ENCODE measurements at places on chromosomes 4 and X.

- no peak for DNase-seq
Observed at GRCh38 chr4:143354990-143355389, 18.3 kb downstream of the GAB1 start.

DNA sequence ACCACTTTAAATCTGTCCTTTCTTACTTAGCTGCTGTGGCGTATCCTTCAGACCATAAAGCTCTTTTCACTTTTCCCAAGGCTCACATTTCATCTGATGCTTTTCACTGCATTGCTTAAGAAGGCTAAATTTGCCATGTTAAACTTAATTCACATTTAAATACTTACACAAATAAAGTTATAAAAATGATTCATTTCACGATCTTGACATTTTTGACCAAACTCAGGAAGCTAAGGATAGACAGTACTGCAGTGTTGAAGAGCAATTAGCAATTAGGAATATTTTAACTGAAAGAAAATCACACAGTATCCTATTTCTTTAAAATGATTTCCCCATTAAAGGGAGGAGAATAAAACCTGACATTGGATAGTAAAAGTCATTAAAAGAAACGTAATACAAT, 1038.6 kb downstream of the STPG2 start:
- no peak for DNase-seq

DNA sequence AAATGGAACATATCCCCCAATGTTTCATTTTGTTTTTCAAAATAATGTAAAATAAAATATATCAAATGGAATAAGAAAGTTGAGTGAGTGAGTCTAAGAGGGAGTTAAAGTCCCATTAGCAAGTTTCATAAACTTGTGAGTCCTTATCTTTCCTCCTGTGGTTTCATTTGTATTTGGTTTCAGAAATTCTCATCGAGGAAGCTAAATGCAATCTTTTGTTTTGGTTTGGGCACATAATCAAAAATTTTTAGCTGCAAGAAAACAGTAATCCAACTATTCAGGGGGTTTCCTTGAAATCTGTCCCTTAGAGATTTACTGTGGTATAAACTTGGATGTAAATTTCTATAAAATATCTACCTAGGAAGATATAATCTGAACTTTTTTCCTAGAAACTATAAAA, 124.2 kb downstream of the CAMK2D start:
- no peak for DNase-seq

DNA sequence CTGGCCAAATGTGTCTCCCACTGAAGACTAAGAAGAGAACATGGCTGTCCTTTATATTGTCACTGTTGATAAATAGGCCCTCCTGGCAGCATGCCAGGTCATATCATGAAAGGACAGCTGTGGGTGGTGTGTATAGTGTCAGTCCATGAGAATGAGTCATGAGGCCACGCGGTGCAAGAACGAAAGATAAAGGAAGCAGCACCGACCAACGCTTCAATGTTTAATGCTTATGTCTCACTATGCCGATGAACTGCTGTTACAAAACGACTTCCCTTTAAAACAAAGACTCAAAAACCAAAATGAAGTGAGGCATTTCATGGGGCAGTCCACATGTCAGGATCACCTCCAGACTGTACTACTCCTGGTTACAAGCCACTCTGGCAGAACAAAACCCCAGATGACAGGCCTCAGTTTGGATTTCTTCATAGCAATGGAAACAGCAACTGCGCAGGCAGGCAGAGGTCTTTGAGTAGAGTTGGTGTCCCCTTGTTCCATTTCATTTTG, 5.2 kb upstream of the TCEANC start:
- DNase-seq, result peak; percentile 9

- DNase-seq, result no peak
Observed at GRCh38 chr4:5471691-5472090, 236.7 kb downstream of the EVC2 start.

- DNase-seq, result no peak
Observed at GRCh38 chr4:139593091-139593564, 37.1 kb upstream of the SETD7 start.

DNA sequence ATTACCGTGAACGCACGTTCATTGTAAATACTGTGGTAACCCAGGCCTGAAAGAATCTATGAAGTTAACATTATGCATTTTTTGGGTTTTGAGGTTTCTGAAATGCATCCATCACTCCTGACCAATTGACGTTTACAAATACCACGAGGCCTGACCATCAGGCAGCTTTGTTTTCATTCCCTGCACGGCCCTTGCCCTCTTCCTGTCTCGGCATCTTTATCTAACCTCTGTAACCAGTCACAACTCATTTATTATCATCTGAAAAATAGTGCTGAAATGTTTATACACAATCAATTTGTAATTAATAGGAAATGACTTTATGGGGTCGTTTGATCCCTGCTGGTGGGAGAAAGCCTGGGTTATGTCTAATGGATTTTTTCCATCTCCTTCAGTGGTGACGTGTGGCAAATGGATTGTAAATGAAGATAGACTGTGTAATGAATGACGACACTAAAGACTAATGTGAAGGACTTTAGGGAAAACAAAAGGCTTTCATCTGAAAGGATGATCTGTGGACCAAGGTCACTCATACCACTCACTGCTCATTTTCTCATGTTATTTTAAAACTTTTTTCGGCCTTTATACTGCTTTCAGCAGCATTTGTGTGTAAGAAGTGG, 102.7 kb upstream of the SORBS2 start:
- DNase-seq, result no peak

DNA sequence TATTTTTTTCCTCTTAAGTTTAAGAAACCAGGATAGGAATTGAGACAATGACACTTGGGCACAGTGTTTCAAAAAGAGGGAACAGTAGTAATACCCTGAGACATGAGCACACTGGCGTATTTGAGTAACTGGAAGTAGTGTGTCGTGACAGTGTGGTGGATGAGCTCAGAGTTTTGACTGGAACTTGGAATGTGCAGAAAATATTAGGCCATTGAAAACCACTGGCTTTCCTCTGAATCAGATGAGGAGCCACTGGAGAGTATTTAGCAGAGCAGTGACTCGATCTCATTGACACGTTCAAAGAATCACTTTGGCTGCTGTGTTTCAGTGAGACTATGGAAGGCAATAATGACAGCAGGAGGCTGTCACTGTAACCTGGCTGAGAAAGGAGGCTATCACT, 1531.2 kb downstream of the STIM2 start:
- DNase-seq, result no peak

DNA sequence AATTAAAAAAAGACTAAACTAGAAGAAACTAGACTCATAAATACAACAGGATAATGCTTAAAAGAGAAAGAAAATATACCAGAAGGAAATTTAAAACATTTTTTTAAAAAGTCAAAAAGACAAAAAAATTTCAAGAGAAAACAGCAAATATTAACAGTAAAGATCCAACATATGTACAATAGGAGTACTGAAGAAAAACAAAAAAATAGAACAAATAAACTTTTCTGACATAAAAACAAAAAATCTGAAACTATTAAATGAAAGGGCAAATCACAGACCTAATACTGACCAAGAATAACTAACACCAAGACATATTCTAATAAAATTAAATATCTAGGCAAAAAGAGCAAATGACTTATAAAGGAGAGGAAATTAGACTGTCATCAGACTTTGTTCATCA, 11.5 kb downstream of the DNAJB14 start:
- DNase-seq, result no peak

DNA sequence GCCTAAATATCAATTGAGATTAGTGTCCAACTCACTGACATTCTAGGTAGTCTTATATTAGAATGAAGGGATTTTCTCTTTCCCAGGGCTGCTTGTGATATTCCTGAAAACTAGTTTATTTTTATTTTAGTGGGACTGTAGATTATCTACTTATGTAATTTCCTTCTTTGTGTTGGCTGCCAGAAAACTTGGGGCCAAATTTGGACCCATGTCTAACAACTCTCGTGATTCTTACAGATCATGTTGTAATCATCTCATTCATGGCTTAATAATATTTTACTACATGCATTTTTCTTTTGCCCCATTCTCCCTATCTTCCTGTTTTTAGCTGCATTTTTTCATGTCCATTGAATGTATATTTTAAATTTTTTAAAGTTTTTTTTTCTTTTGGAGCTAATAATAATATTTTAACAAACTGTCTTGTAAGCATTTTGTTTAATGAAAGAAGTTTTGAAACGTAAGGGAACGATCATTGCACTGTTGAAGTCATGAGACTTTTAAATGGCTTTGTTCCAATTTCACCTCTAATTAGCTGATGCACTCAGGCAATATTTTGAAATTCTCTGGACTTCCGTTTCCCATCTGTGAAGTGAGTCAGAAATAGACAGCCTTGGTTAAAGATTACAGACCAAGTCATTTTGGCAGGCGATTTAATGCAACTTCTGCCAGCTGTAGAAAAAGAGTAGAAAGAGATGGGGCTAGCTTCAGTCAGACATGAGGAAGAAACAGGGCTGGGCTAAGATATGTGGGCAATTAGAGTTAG, 14.3 kb upstream of the TDO2 start:
- DNase-seq, result no peak

- DNase-seq, result no peak
Observed at GRCh38 chrX:28042826-28043564, 61.7 kb upstream of the DCAF8L1 start.

DNA sequence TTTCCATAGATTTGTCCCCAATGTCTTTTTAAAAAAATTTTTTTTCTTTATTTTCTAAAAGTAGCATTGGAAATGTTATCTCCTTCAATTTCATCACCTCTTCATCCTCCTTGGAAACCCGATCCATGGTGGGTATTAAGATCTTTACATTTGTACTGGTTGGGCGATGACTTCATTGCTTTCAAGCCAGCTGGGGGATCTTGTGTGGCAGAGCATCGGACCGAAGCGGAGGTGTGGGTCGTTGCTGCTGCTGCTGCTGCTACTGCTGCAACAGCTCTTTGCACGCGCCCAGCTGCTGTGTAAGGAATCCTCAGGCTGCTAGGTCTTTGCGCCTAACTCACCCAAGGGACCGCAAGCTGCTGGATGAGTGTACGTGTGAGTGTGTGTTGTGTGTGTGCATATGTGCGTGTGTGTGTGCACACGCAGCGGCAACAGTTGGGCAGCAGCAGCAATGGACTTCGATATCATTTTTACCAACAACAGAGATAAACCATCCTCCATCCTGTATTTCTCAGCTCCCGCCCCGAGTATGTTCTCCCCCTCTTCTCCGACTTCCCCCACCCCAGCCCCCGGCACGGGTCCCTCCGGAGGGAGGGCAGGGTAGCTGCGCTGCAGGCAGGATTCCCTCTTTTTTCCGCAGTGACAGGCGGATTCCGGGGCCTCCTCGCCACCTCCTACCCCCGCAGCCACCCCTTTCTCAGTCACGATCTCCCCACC, 768 bp upstream of the CDKL5 start:
- DNase-seq, result no peak

- DNase-seq, result no peak
Observed at GRCh38 chr4:184387351-184387750, 87.0 kb downstream of the IRF2 start.

- DNase-seq, result no peak
Observed at GRCh38 chr4:52311464-52312125, 260.5 kb downstream of the SPATA18 start.

DNA sequence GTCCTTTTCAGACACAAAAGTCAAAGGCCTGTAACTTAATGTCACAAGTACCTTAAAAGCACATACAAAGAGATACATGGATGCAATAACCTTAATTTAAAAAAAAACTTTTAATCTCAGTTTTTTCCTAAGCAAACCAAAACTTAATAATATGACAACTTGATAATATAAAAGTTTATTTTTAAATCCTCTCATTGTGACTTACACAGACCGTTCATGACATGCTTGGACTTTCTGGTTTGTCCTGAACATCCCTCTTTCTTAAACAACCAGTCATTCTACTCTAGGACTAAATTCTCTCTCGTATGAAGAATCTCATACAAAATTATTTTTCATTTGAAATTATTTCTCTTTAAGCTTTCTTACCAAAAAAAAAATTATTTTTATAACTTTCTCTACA, 43.1 kb upstream of the CYP2U1 start:
- no peak for DNase-seq

DNA sequence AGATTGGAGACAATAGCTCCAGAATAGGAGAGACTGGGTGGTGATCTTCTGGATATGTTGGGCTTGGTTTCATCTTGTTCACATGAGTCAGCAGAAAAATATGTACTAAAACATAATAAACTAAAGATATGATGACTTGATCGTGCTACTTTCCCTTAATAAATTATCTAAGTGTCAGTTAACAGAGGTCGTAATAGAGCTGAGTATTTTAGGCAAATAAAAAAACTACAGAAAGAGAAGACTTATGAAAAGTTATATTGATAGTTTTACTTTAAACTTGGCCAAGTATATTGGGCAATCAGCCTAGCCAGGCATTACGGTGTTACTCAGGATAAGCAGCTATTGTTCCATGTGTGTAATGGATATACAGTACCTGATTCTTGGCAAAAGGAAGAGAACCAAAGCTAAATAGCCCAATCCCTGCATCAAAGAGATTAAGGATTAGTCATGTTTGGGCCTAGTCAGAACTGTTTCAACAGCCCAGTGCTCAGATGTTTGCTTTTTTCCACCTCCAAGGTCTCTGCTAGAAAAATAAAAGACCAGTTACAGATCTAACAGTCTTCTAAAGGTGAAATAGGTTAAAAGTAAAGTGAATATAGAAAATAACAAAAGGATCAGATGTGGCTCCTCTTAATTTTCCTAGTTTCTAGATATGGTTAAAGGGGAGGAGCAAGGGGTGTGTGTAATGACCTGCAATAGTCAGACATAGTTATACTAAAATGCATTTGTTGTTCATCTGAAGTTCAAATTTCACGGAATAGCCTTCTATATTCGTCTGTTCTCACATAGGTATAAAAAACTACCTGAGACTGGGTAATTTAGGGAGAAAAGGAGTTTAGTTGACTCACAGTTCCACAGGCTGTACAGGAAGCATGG, 262.6 kb downstream of the ADGRL3 start:
- no peak for DNase-seq

DNA sequence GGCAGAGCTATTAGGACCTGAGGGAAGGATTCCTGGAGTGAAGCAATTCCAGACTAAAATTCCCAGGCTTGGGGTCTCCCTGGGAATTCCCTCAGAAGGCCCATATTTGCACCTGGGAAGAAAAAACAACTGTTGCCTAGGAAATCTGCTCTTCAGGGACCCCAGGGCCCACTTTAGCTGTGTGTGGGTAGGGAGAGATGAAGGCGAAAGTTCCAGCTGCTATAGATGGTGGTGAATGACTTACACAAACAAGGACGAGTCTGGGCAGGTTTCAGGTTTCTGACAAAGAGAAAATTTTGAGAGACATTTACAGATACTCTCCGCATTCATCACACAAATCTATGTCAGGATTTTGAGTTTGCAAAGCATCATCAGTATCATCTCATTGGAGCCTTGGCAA, 126.1 kb downstream of the GPC3 start:
- DNase-seq, result no peak

DNA sequence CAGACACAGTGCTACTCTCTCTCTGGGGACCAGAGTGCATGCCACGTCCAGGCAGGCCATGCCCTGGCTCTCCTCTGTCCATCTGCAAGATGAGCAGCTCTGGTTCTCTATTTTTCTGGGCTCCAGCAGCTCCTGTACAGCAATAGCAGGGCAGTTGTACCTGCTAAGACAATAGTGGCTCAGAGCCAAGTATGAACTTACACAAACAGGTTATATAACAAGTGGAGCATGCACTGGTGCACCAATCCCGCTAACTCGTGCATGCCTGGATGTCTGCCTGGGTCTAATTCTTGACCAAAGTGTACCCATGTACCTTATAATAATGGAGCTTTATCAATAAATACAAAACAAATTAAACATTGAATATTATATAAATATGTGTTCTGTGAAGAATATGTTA, 392.3 kb downstream of the CENPC start:
- DNase-seq, result no peak
